NT2/D1 (cell line): ENCODE measurements at places on chromosomes 6 and 20.

DNA sequence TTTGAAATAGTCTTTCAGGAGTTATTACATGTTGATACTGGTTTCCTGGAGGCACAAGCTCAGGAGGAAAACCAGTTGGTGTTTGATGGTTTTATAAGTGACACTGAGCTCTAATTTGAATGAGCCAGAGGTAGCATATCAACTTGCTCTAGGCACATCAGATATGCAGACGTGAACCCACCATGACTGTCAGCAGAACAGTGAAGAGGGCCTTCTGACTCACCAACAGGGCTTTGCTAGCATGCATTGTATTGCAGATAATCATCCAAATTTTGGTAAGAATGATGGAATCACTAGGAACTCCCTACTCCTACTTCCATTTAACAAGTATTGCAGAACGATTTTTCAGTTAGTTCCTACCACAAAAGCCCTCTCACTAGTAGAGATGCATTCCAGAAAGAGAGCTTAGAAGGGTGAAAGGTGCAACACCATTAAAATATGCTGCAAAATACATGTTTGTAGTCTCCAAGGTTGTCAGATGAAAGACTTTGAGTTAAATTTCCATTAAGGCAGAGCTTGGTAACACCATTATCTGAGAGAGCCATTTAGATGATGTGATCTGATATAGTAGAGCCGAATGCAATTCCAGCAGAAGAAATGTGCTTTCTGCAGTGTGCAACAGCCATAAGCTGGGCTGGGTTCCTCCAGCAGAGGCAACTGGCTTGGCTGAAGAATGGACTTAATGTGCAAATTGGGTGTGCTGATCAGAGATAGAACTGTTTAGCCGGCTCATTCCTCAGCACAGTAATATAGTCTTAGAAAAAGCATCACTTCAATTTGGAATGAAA, 968.7 kb upstream of the ADGRB3 start:
- DNase-seq = no peak

DNA sequence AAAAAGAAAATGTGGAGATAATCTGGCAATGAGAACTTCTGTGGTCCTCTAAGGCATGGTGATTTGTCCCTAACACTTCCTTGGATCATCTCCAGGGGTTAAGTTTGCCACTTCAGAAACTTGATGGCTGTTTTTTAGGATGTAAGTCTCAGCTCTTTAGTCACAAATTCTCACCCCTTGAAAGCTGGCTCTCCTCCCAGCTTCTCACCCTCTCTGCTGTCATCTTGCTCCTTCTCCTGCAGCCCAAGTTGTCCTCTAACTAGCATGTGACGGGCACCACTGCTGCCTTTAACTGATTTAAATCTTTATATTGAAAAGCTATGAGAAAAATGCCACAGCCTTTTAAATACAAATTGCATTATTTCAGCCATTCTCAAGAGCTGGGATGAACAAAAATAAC, 107.8 kb downstream of the MAP3K5 start:
- DNase-seq = no peak

- DNase-seq = no peak
These were observed 113.3 kb upstream of the FRMD1 start for GRCh38 chr6:168192195-168192900.

GRCh38 chr6:109854541-109855308, 123.4 kb upstream of the GPR6 start:
- DNase-seq = peak; percentile 74

DNA sequence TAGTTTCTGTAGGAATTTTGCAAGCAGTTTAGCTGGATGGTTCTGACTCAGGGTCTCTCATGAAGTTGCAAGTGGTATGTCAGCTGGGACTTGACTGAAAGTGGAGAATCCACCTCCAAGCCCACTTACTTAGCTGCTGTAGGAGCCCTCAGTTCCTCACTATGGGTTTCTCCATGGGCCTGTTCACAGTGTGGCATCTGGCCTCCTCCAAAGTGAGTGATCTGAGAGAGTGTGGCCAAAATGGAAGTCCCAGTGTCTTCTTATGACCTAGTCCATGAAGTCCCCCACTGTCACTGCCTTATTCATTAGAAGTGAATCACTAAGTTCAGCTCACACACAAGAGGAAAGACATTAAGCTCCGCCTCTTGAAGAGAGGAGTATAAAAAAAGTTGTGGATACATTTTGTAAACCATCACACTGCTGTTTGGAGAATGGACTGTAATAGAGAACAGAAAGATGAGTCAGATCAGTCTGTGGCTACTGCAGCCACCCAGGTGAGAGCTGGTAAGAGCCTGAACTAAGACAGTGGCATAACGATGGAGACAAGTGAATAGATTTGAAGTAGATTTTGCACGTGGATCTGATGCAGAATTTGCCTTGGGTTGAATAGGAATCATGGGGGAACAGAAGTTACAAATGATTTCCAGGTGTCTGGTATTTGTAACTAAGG, 4.9 kb upstream of the NELFCD start:
- DNase-seq = no peak

- no peak for DNase-seq
These were observed 61.4 kb downstream of the CPNE5 start for GRCh38 chr6:36777801-36778200.

GRCh38 chr6:109348226-109348625, 34.0 kb downstream of the CD164 start:
- DNase-seq = no peak
